Inflammatory macrophage treated with lipopolysaccharide for 4 hours (primary cell): ENCODE measurements at places on chromosomes 5 and 9.

- DNase-seq = peak; percentile 75
These were observed 67.7 kb upstream of the CCL21 start for GRCh38 chr9:34777666-34778065.

DNA sequence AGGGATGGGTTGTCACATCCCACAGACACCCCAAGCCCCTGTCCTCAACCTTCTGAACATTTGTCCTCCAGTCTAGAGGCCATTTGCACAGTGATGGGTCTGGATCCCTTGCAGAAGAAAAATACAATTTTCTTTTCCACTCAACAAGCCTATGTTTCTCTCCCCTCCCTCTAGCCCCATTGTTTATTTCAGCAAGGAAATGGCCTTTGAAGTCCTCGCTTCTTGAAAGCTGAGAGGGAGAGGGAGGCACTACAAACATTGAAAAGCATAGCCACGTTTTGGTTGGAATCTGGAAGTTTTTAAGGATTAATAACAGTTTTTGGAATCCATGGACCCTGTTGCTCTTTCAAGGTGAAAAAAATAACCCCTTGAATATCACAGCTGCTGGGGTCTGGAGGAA is 24.0 kb upstream of the ARSI start:
- no peak for DNase-seq

GRCh38 chr5:31952067-31952466 is 222.1 kb downstream of the GOLPH3 start:
- no peak for DNase-seq

- DNase-seq = no peak
These were observed 147.8 kb downstream of the RXRA start for GRCh38 chr9:134474055-134474370.

GRCh38 chr9:96502539-96503373 is 52.8 kb downstream of the HABP4 start:
- no peak for DNase-seq

DNA sequence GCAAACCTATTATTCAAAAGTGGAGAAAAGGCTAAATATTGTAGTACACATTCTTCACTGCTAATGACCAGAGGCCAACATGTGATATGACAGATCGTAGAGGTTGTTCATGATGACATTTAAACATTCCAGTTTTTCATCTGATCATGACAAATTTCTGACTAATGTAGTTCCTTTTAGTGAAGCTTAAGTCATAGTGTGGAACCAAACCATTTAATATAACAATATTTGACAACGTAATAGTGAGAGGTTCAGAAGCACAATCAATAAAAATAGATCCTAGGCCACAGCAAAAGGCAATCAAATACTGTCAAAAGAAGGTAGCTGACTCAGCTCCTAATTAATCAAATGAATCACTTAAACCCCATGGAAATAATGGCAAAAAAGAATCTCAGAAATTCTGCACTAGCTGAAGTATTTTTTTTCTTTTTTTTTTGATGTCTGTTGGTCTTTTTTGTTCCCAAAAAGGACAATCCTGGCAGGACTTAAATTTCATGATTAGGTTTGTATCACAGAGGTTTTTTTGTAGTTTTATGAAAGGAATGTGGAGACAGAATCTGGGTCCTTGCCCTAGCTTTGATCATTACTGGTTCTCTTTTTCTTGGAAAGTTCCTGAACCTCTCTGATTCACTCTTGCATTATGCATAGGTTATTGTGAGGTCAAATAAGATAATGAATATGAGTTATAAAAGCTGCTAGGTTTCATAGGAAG is 795.0 kb downstream of the DTWD2 start:
- no peak for DNase-seq

GRCh38 chr9:129667850-129668249 is 2.4 kb downstream of the PRRX2 start:
- no peak for DNase-seq

- no peak for DNase-seq
These were observed 5.0 kb upstream of the CXXC5 start for GRCh38 chr5:139642891-139643871.

DNA sequence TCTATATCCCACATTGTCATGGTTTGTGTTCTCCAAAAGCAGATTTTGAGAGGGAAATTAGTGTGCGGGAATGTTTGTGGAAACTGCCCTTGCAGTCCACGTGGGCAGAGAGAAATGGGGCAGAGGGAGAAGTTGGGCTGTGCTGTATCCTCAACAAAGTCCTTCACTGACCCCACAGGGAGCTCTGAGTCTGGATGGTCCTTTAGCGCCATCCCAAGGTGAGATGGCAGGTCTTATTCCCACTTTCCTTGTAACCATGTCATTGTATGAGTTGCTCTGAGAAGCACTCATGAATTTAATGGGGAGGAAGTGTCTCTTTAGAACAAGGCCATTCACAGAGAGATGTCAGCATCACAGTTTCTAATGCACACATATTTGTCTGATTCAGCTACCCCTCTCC is 127.1 kb downstream of the ANKRD18B start:
- DNase-seq = no peak

GRCh38 chr5:25568989-25569625 is 924.3 kb upstream of the CDH10 start:
- DNase-seq = no peak

- DNase-seq = no peak
These were observed 651.7 kb upstream of the WWC1 start for GRCh38 chr5:167639766-167640165.

DNA sequence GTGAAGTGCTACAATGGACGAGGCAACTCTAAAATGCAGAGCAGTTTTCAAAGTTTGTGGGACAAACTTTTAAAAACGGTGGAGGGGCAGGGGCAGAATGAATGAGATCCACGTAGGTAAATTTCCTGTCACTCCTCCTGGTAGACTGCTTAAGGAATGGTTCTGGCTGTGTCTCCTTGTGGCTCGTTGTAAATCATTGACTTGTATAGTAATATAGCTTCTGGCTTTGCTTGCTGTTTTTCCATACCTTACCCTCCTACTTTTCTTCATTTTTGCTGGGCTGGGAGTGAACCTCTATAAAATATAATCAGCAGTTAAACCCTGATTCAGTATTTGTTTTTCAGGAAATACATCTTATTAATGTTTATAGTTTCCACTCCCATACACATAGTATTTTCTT is 235.7 kb downstream of the TUSC1 start:
- DNase-seq = no peak

DNA sequence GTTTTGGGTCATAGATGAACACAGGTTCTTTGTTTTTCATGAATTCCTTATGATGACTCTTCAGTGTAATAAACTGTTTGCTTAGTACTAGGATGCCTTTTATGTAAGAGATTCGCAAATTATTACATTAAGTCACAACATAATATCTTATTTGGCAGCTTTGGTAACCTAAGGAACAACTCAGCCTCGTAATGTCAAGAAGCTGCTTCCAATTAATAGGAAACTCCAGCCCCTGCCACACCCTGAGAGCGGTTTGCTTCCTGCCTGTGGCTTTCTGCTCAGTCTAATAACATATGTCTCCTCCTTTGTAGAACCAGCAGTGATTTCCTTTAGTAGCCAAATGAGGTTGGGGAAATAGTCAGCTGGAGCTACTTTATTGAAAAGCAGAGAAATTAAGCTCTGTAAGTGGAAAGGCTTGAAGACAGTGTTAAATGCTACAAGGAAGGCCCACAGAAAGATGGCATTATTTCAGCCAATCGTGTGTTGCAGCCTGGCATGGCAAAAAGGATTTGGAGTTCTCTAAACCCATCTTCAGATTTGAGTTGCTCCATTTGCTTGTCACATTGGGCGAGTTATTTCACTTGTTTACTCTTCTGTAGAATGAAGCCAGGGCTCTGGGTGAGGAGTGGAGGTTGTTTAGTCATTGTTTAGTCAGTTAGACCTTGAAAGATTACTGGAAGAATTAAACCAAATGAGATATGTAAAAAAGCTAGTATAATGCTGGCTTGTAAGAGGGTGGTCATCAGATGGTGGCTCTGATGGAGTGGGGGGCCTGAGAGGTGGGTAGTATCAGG is 54.1 kb downstream of the MTAP start:
- no peak for DNase-seq

GRCh38 chr9:33455945-33456344 is 8.6 kb upstream of the AQP3 start:
- no peak for DNase-seq

GRCh38 chr9:114414346-114414745 is 26.6 kb upstream of the AKNA start:
- no peak for DNase-seq

GRCh38 chr5:88588609-88589008 is 294.4 kb downstream of the MEF2C start:
- DNase-seq = no peak

- no peak for DNase-seq
These were observed 76.6 kb downstream of the RORB start for GRCh38 chr9:74573640-74574191.

DNA sequence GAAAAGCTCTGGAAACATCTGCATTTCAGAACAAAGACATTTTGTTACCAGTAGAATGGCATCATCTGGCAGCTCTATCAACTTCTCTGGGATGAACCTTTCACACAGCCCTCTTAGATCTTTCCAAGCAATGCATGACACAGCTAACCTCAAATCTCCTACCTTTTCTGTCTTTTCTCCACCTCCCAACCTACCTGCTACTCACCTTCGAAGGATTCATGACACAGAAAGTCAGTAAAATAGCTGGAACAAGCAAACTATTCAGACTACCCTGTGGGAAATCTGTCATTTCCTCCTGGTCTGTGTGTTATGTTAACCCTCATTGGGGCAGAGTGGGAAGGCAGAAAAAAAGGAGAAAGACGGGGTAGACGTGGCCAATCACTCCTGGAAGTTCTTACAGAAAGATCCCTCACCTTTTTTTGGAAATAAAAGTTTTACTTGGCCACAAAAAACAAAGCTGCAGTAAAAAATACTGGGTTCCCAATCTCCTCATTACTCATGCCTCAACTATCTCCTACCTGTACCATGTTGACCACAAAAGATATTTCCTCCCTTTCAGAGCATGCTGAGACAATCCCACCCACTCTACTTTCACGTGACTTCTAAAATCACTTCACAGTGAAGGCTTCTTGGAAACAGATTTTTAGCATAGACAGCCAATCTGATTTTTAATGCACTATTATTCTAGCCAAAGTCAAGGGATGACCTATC is 362.1 kb upstream of the RFX3 start:
- no peak for DNase-seq

GRCh38 chr5:8848997-8849594 is 696.8 kb downstream of the SEMA5A start:
- no peak for DNase-seq

DNA sequence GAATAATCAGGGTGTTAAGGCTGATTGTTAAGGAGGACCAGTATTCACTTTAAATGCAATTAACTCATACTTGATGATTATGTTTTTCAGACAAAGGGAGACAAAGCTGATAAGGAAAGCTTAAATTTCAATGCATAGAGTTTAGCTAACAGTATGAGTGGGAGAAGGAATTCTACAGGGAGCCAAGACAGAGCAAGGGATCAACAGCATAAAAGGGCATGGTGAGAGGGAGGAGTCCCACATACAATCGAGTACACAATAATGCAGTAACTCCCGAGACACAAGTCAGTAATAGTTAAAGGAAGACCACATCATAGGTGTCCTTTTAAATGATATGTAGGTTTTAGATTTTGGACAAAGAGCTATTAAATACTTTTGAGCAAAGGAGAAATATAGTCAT is 191.7 kb upstream of the PTPRD start:
- DNase-seq = no peak

DNA sequence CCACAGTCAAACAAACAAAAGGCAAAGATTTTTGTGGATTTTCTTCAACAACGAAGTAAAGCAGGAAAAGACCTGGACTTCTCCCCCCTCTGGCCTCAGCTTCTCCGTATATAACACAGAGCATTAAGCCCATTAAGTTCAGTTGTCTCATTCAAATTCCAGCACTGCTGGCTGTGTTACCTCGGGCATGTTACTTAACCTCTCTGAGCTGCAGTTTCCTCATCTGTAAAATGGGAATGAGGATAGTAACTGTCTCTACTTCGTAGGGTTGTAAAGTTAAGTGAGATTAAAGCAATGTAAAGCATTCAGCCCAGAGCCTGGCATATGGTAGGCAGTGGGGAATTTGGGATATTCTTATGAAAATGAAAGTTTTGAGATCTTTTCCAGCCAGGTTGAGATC is 92.7 kb upstream of the SMIM23 start:
- no peak for DNase-seq

DNA sequence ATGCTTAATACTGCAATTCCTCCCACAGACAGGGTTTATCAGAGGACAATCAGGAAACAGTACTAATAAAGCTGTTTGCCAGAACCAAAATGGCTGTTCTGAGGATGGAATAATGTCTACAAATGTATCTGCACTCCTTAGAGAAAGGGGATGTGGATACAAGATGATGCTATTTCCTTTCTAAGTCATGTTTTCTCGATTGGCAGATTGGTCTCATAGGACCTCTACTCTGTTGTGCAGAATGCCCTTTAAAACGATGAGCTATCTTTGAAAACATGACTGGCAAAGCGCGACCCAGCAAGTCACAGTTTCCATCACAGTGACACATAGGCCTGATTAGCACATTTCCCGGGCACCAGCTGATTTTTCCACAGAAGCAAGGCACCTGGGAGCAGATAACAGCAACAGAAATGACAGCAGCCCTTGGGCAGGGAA is 54.0 kb downstream of the AOPEP start:
- DNase-seq = peak; percentile 4

GRCh38 chr9:131484560-131485185 is 18.0 kb upstream of the POMT1 start:
- DNase-seq = no peak

DNA sequence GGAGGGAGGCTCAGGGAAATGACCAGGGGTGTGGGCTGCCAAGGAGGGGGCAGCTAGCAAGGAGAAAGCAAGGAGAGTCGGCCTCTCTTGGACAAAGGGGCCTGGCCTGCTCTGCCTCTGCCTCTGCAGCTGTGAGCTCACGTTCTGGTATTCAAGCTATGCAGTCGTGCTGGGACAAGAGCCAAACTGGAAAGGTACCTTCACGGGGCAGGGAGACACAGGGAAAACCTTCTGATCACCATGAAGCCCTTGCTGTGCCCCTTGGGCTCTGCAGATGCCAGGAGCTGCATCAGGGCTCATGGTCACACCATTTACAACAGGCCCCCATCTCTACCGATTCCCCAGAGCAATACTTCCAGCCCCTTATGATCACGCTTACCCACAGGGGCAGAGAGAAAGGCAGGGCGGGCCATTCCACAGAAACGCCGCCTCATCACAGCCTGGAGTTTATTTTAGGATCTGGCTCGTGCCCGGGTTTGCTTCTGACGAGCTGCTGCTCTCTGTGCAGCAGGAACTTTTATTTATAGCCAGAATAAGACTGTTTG is 63.2 kb downstream of the PRRT1B start:
- DNase-seq = no peak

GRCh38 chr5:7207979-7208378 is 188.0 kb upstream of the ADCY2 start:
- DNase-seq = no peak

DNA sequence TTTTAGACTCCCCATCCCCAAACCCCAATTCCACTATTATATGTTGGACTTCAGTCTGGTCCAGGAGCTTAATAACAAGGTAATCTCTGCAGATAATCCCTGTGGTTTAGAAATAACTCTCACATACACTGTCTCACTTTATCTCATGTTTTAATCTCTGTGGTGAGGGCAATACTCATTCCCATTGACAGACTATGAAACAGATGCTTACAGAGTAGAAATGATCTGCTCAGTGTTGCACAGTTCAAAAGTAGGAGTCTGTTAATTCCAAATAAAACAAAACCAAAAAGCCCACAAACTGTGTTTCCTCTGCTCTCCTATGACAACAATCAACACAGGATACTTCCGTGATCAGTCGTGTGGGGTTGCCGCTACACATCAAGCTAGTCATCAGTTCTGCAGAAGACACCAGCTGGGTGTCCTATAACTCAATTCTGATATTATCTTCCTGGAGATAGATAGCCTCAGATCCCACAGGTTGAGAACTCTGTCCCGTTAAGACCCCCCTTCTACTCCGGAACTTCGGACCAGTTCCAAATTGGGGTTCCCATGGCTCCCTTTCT is 26.3 kb upstream of the FANCC start:
- no peak for DNase-seq
